ENCODE measurements at places on chromosomes 12 and 14.

DNA sequence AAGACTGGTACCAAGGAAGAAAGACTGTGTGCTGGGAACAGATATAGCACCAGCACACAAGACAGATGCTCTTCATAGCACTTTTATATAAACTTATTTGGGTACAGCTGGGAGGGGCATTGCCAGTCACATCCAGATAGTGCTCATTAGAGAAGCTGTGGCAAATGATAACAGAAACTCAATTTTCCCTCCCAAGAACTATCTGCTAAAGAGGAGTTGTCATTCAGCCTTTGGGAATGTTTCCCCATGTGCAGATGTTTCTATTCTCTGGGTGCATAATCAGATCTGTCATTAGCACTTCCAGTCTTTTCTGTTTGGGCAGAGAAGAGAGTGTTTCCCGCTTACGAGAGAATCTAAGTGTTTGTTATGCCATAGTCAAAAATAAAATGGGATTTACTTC lies 714.9 kb upstream of the MDGA2 start:
- DNase-seq, result no peak

DNA sequence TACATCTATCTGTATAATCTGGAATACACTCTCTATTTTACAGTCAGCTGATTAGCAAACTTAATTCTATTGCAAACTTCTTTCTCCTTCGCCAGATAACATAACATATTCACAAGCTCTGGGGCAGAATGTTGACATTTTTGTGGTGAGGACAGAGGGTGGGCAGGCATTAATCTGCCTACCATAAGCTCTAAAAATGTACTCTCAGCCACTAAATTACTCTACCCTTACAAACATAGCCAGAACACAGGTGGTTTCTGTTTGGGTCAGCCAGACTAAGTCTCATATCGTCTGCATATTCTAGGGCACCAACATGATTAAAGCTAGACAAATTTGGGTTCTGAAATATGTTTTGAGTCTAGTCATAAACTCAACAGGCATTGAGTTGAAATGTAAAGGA lies 90.1 kb downstream of the SLC6A15 start:
- DNase-seq, result no peak

GRCh38 chr12:59372956-59373355 lies 222.9 kb upstream of the SLC16A7 start:
- DNase-seq, result no peak

DNA sequence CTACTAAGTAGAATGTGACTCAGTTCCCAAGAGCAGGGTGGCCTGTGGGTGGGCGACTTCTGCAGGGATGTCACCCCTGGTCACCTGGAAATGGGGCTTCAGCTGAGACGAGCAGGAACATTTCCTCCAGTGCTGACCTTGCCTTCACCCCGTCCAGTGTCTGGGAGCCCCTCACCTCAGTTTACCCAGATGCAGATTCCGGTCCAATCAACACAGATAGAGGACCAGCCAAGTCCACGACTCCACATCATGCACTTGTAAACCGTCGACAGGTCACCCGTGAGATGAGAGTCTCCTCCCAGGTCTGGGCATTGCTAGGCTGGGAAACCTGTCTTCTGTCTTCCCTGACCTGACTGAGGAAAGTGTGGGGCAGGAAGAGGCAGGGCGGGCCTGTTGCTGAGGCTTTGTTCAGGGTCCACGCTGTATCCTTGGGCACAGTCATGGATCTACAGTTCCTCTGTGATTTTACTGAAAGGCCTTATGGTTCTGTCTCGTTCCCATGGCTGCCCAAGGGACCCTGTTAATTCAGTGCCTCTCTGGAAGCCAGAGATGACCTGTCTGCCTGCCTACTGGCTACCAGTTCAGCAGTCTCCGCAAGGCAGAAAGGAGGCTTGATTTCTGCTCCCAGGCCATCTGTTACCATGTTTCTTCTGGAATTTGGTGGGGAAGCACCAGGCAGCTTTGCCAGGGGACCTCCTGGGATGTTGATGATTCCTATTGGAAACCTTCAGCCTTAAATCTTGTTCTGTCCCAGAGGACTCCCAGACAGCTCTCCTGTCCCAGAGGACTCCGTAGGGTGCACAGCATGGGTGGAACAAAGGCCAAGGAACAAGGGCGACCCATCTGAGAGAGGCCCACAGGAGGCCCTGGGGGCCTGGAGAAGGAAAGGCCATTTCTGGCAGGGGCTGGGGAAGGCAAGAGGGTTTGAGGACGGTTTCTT lies 288.5 kb upstream of the RTL1 start:
- DNase-seq, result no peak

- no peak for DNase-seq
Measured at GRCh38 chr12:9745199-9745598, 12.3 kb upstream of the CLECL1 start.

DNA sequence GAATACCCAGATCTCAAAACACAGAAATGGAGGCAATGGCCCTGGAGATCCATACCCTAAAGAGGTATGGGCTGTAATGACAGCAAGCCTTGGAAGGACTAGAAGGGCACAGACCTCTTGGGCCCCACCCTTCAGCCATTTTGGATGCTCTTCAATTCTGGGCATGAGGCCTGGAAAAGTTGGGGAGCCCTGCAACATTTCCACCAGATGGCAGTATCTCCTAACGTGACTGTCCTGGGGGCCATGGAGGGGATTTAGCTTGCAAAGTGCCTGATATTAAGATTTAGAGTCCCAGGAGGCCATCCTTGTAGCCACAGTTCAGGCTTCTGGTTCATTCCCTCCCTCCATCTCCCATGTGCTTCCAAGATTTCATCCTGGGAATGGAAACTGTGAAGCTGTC lies 30.2 kb downstream of the KCNA5 start:
- no peak for DNase-seq
